Activated T-cell treated with anti-CD3 and anti-CD28 coated beads, Interleukin-2, amount 50 U/mL, for 48 hours (primary cell): ENCODE measurements at places on chromosomes 13 and 19.

- no peak for DNase-seq
Observed at GRCh38 chr13:113655346-113656002, 2.5 kb downstream of the ATP4B start.

GRCh38 chr19:19711934-19712828 lies 20.7 kb downstream of the ZNF14 start:
- DNase-seq = no peak

DNA sequence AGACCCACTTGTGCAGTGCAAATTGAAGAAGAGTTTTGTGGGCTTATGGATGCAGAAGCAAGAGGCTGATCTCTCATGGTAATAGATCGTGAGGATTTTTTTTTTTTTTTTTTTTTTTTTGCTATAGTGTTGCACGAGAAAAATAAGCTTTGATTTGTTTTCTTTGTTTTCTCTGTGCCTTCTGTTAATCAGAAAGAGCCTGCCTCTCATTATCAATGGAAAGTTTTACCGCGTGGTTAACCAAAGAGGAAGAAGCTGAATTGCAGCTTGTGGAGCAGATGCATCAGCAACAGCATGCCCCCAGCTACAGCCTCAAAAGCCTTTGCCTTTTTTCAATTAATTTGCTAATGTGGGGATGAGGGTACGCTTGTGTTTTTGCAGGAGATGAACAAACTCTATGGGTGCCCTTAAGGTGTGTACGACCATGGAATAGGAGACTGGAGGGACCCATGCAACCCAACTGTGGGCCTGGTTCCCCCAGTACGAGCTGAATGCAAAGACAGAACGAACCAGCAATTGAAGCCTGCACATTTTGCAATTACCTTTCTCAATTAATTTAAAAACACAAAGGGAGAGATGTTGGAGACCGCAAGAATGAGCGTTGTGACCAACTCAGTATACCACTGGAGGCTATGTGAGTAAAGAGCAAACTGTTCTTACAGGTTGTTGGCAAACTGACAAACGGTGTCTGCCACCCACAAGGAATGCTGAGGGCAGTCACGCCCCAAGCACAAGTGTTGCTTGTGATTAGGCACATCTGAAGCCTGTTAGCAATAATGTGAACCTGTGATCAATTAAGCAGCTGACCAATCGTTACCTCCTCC lies 58.6 kb upstream of the SPRY2 start:
- DNase-seq = no peak

DNA sequence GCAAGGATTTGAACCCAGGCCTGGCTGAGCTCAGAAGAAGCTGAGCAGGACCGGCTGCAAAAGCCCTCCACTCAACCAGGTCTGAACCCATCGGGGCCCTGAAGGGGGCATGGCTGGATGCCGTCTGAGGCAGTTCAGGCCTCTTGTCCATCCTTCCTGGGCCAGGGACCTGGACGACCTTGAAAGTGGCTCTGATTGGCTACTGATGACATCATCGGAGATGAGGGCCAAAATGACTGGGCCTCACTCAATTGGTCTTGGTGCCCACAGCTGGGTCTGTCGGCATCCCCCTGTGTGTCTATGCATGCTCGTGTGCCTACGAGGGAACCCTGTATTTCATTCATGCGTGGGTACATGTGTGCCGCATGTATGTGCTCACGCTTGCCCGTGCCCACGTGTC lies 71.8 kb downstream of the PTPRS start:
- no peak for DNase-seq

- DNase-seq = no peak
Observed at GRCh38 chr13:25581351-25581750, 209.6 kb downstream of the ATP8A2 start.
